ENCODE measurements at places on chromosomes 1 and 21. TPM values are rescaled to one million over a fixed set of nuclear protein-coding genes. Genes with fewer than 3 reads are reported as not detected.

Gene TIAM1
- total RNA-seq: 0.37 TPM

Gene TIE1
- total RNA-seq: 0.14 TPM

Gene AJAP1
- total RNA-seq: not detected

Gene PCAT6
- 0.55 TPM for total RNA-seq

Gene WNT2B
- total RNA-seq: 4.1 TPM

Gene ACKR1
- not detected for total RNA-seq

Gene UBXN10
- total RNA-seq: 0.14 TPM

Gene C1orf210
- total RNA-seq: not detected

Gene LDLRAD1
- total RNA-seq: not detected

Gene PTPRC
- under 0.01 TPM for total RNA-seq

Gene CALML6
- total RNA-seq: 0.28 TPM

Gene SAMD13
- 0.18 TPM for total RNA-seq

Gene C1QTNF12
- 0.83 TPM for total RNA-seq

Gene KCNAB2
- total RNA-seq: 3.7 TPM

Gene ZNF670
- total RNA-seq: 1.4 TPM

Gene OR2T29
- total RNA-seq: not detected

Gene HLX
- total RNA-seq: 6.4 TPM

Gene PDC
- total RNA-seq: 0.28 TPM

Gene TNFRSF18
- total RNA-seq: not detected

Gene SPRR2G
- not detected for total RNA-seq

Gene NMNAT1
- total RNA-seq: 17.5 TPM

Gene PEX10
- 26.8 TPM for total RNA-seq

Gene NIBAN1
- total RNA-seq: 52.6 TPM

Gene LCE1F
- total RNA-seq: not detected

Gene CD1B
- not detected for total RNA-seq

Gene LIPI
- total RNA-seq: not detected

Gene CFAP45
- total RNA-seq: 0.85 TPM

Gene NBPF19
- 14.2 TPM for total RNA-seq

Gene TTC34
- under 0.01 TPM for total RNA-seq

Gene DMRTA2
- 0.09 TPM for total RNA-seq

Gene CLCNKB
- 0.14 TPM for total RNA-seq

Gene IL19
- total RNA-seq: not detected

Gene RPTN
- total RNA-seq: not detected

Gene KCNJ15
- total RNA-seq: 1.1 TPM

Gene DEPDC1
- total RNA-seq: 2.3 TPM

Gene MEGF6
- 3.0 TPM for total RNA-seq

Gene LCE1E
- not detected for total RNA-seq

Gene OR10J1
- total RNA-seq: not detected

Gene PRR9
- total RNA-seq: not detected

Gene ADAMTS4
- total RNA-seq: 2.3 TPM

Gene CFAP410
- 9.2 TPM for total RNA-seq

Gene LCE3D
- total RNA-seq: not detected

Gene LCE3C
- not detected for total RNA-seq

Gene CLCNKA
- 0.09 TPM for total RNA-seq

Gene OR2L8
- total RNA-seq: not detected

Gene NCSTN
- total RNA-seq: 83.9 TPM

Gene KLHDC8A
- not detected for total RNA-seq

Gene SFN
- 0.28 TPM for total RNA-seq

Gene CAPN9
- total RNA-seq: not detected

Gene ARHGEF10L
- 15.1 TPM for total RNA-seq

Gene CCDC181
- 0.14 TPM for total RNA-seq

Data from smooth muscle cell of bladder (primary cell).